ENCODE measurements at places on chromosomes 11 and 22.

GRCh38 chr11:114301927-114302326 lies 5.7 kb downstream of the NNMT start:
- DNase-seq = no peak

- DNase-seq = no peak
Measured at GRCh38 chr11:87528752-87529151, 491.0 kb downstream of the TMEM135 start.

DNA sequence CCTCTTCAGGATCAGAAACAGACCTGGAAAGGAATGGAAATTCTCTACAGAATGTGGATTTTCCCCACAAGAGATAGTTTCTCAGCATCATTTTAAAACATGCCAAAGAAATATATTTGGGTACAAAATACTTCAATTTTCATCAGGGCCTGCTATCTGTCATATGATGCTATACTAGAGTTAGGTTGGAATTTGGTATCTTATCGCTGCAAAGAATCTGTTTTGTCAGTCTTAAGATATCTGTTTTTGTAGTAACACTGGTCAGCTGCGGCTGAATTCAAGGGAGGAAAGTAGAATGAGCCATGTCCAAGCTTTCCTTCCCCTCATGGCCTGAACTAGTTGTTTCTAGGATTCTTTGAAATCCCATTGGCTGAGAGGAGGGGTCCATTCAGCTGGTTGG lies 806.4 kb downstream of the KCNA4 start:
- no peak for DNase-seq

GRCh38 chr11:88384669-88385005 lies 47.1 kb upstream of the CTSC start:
- no peak for DNase-seq

- no peak for DNase-seq
Measured at GRCh38 chr22:50503475-50504145, 3.9 kb downstream of the LMF2 start.

Measured in stimulated activated CD4-positive, alpha-beta T cell treated with anti-CD3 and anti-CD28 coated beads, Interleukin-1b, Interleukin-23, amount 100 ng/mL, for 24 hours (primary cell).